ENCODE measurements at places on chromosomes 7 and 10.

GRCh38 chr10:132197271-132198067 lies 10.7 kb downstream of the DPYSL4 start:
- no peak for DNase-seq

DNA sequence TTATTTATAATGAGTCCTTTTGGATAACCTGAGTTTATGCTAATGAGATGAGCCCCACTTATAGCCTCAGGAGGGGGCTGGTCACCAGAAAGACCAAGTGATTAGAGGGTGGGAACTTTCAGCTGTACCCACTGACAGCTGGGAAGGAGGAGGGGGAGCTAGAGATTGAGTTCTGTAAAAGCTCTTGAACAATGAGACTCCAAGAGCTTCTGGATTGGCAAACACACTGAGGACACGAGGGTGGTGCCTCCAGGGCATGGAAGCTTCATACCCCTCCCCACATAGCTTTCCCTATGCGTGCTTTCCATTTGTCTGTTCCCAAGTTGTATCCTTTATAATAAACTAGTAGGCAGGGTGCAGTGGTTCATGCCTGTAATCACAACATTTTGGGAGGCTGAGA lies 20.3 kb downstream of the MRPS24 start:
- no peak for DNase-seq

- peak; percentile 16 for DNase-seq
Measured at GRCh38 chr10:99276848-99277486, 41.3 kb upstream of the HPSE2 start.

GRCh38 chr7:148385009-148385682 lies 205.4 kb upstream of the C7orf33 start:
- DNase-seq: no peak

- DNase-seq: peak; percentile 60
Measured at GRCh38 chr10:111875725-111876124, 307.8 kb downstream of the GPAM start.

- DNase-seq: no peak
Measured at GRCh38 chr7:127764681-127765080, 112.7 kb downstream of the SND1 start.

GRCh38 chr7:36784991-36785940 lies 61.0 kb upstream of the AOAH start:
- peak; percentile 12 for DNase-seq

DNA sequence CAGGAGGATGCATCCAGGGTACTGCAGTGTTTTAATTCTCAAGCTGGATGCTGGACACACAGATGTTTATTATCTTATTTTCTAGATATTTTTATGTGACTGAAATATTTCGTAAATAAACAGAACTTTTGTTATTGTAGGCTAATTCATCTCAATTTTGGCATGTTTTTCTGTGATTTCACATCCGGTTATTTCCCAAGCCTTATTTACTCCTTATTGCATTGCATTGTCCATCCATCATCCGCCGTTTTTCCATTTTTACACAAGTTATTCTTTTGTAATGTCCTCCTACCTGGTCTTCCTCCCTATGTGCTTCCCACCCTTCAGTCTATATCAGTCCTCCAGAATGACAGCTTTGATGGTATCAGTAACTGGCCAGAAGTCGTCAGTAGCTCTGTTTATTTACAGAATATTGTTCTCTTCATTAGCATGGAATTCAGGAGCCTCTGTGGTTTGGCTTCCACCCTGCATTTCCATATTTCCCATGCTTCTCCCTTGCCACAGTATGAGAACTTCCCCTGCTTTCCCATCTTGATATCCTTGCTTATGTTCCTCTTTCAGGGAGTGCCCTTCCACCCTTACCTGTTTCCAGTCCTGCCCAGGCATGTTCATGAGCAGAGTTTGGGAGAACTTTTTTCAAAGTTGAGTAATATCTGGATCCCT lies 16.1 kb downstream of the GNAI1 start:
- DNase-seq: no peak

- no peak for DNase-seq
Measured at GRCh38 chr10:5892007-5892406, 2.0 kb downstream of the FBH1 start.

DNA sequence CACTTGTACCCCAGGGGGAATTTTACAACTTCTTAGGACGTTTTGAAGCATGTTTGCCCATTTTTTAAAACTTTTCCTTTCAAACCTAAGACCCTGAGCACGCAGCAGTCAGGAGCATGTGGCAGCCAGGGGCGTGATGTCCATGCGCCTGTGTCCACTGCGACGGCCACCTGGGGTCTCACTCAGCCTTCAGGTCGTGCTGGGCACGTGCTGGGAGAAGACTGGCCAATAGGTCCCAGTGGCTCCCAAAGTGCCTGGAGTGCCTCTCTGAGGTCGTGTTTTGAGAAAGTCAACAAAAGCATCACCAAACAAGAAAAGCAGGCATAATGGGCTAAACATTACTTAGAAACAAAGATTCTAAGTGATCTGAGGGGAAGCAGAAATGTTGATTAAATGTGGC lies 14.8 kb downstream of the LRRC27 start:
- DNase-seq: no peak

DNA sequence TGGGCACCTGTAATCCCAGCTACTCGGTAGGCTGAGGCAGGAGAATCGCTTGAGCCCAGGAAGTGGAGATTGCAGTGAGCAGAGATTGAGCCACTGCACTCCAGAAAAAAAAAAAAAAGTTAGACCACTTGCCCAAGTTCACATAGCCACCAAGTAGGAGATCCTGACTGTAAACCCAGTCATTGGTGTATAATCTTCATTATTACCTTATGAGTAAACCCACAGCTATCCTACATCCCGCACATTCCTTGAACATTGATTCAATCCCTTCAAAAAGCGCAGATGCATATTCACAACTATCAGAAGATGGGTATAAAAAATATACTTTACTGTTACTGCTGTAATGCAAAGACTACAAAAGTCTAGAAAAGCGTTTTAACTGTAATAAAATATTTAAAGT lies 512.9 kb downstream of the SUGCT start:
- peak; percentile 42 for DNase-seq
